ENCODE measurements at places on chromosomes 2 and 18.

GRCh38 chr18:41765460-41765859, 189.6 kb upstream of the PIK3C3 start:
- no peak for DNase-seq

- no peak for DNase-seq
These were observed 55.6 kb upstream of the FZD5 start for GRCh38 chr2:207825045-207825954.

GRCh38 chr18:5424903-5425664, 118.7 kb downstream of the EPB41L3 start:
- peak; percentile 1 for DNase-seq

DNA sequence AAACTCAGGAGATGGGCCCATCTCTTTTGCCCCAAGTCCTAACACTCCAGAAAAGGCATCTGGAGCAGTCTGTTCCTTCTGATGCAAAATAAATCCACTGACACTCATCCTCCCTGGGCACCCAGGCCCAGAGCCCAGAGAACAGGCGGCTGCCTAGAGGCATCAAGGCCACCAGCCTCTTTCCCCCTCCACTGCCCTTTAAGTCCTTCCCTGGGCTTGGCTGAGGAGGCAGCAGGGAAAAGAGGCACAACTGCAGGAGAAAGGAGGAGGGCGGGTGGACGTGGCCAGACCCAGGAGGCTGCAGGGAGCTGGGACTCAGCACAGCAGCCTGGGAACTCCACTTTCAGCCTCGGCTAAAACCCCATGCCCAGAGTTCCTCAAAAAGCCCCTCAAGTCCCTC, 99.7 kb upstream of the ID2 start:
- no peak for DNase-seq

- DNase-seq: no peak
These were observed 311.3 kb downstream of the TGIF1 start for GRCh38 chr18:3761266-3761665.

- no peak for DNase-seq
These were observed 95.3 kb downstream of the TMEM247 start for GRCh38 chr2:46574457-46575355.

DNA sequence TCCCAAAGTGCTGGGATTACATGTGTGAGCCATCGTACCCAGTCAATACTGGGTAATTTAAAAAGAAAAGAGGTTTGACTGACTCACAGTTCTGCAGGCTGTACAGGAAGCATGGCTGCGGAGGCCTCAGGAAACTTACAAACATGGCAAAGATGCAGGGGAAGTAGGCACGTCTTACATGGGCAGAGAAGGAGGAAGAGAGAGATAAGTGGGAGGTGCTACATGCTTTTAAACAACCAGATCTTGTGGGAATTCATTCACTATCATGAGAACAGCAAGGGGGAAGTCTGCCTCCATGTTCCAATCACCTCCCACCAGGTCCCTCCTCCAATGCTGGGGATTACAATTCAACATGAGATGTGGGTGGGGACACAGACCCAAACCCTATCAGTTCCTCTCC, 192.5 kb downstream of the ATAD2B start:
- no peak for DNase-seq

DNA sequence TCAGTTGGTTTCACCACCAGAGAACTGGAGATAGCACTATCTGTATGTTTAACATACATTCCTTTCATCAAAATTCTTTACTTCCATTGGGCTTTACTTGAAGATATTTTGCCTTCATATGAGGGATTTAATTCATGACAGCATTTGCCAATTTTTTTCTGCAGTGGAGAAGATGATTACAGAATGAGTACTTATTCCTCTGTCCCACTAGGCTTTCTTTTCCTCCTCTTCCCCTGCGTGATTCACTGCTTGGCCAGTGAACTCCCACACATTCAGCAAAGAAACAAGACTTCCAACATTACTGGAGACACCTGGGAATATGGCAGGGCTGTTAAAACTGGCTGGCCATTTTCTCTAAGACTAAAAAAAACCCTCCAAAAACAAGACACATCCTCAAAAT, 425.8 kb upstream of the KCNH7 start:
- DNase-seq: no peak

- DNase-seq: no peak
These were observed 93.7 kb upstream of the SETBP1 start for GRCh38 chr18:44586782-44587524.

DNA sequence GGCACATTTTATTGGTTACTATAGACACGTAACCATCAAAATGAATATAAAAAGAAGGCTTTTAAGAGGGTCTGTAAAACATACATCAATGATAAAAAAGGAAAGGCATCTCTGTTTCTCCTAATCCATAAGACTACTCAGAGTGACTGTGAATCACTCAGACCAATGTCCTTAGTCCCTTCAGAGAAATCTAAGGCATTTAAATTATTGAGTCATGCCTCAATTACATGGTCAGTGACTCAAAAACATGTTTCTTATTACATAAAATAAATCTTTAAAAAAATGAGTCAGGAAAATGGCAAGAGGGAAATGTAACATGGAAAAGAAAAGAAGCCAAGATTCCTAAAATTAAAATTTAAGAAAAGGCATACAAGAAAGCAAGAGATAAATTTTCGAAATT, 146.6 kb downstream of the ERBB4 start:
- DNase-seq: no peak

DNA sequence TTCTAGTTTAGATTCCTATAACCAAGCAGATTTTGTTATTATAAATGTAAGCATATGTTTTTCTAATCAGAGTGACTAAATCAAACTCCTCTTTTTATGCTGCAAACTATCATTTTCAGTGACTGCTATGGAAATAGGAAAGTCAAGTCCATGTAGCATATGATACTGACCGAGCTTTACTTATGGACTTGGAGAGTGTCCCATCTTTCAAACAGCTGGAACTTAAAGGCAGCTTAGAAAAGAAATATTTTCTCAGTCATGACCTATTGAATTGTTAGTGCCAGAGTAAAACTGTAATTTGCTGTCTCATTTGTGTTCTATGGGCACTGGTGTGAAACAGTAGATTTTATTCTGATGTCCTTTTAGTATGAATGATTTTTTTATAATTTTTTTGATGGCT, 76.7 kb downstream of the PHLPP1 start:
- DNase-seq: no peak

- no peak for DNase-seq
These were observed 79.2 kb upstream of the MYO3B start for GRCh38 chr2:170098626-170099312.

- DNase-seq: no peak
These were observed 53.0 kb upstream of the LCLAT1 start for GRCh38 chr2:30394096-30394495.

GRCh38 chr2:135647836-135648579, 93.6 kb upstream of the UBXN4 start:
- no peak for DNase-seq

- DNase-seq: no peak
These were observed 69.6 kb downstream of the TRAPPC12 start for GRCh38 chr2:3449086-3449485.

DNA sequence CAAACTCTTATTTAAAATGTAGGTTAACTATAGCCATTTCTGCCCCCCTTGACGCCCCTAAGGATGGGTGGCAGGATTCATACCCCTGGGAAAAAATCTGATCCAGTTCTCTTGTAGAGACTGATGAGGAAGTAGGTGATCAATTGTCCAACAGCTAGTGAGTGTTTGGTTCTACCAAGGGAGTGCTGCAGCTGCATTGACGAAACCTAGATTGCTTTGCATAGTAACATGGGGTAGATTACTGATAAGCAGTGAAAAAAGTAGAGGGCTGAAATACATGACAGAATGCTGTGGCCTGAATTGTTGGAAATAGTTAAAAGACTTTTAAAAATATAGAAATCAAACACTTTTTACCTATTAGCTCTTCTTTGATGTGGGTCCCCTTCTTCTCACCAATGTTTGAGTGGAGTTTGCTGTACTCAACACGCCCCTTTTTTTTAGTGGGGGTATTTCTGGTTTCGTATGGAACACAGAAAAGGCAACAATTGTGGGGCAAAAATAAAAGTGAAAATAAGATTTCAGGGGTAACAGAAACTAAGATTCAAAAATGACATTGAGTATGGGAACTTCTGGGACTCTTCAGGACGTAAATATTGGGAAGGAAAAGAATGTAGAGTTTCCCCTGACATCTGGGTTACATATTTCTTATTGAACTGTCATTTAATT, 66.2 kb downstream of the MAIP1 start:
- no peak for DNase-seq

GRCh38 chr2:216372761-216373291, 543 bp upstream of the MARCHF4 start:
- DNase-seq: no peak

- DNase-seq: no peak
These were observed 113.1 kb upstream of the SP3 start for GRCh38 chr2:174078275-174078674.

- DNase-seq: no peak
These were observed 56.8 kb downstream of the SP110 start for GRCh38 chr2:230162981-230163380.

- DNase-seq: no peak
These were observed 667 bp upstream of the SCYGR4 start for GRCh38 chr2:227616631-227617030.

DNA sequence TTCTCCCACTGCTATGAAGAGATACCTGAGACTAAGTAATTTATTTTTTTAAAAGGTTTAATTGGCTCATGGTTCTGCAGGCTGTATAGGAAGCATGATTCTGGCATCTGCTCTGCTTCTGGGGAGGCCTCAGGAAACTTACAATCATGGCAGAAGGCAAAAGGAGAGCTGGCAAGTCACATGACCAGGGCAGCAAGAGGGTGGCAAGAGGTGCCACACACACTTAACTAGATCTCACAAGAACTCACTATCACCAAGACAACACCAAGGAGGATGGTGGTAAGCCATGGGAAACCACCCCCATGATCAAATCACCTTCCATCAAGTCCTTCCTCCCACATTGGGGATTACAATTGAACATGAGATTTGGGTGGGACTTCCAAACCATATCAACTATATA, 38.3 kb downstream of the SP3 start:
- no peak for DNase-seq

- DNase-seq: no peak
These were observed 78.2 kb upstream of the SMAD7 start for GRCh38 chr18:49028801-49029506.

DNA sequence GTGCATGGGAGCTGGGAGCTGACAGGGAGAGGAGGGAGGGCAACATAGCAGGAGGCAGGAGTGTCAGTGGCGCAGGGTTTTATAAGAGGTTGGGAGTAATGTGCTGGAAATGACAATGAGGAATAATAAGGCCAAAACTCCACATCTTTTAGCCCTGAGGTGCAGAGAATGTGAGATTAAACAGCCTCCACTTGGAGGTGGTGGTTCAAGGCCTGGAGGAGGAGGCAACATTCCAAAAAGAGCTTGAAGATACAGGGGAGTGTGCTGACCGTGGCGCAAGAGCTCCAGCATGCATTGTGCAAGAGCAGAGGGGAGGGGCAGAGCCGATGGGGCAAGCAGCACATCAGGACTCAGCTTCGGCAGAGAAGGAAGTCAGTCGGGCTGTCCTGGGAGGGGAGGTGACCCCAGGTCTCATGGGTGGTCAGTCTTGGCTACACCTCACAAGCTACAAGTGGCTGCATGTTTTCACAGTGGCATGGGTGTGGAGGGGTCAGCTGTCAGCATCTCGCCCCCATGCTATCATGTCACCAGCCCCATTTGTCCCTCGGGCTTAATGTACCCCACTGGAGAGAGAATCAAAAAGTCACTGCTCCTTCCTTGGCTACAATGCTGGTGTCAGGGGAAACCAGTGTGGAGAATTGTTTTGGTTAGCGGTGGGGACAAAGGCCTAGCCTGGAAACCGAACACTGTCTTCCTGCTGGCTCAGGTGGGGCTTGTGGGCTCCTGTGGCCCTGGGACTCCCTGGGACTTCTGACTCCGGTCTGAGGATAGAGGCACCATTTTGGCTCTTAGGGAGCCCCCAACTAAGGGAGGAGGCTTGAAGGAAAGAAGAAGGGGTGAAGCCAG, 208.0 kb downstream of the ZFP36L2 start:
- DNase-seq: no peak

GRCh38 chr2:165675551-165675968, 118.5 kb downstream of the GALNT3 start:
- DNase-seq: no peak

All from GDM1 (cell line).